ENCODE measurements at places on chromosomes 16 and 17. TPM values are rescaled to one million over a fixed set of nuclear protein-coding genes. Genes with fewer than 3 reads are reported as not detected.

The KRT36 gene
- not detected for total RNA-seq

The PLXDC1 gene
- not detected for total RNA-seq

The E4F1 gene
- total RNA-seq: 26.1 TPM

The CPSF4L gene
- not detected for total RNA-seq

The SSTR5 gene
- not detected for total RNA-seq

The CYBA gene
- total RNA-seq: 118 TPM
